ENCODE measurements at places on chromosomes 3 and 15.

- no peak for DNase-seq
Measured at GRCh38 chr3:126111126-126111551, 27.2 kb upstream of the SLC41A3 start.

GRCh38 chr3:122415104-122415744, 638 bp downstream of the WDR5B start:
- DNase-seq, result no peak

GRCh38 chr3:69082805-69083204, 1.9 kb upstream of the ARL6IP5 start:
- DNase-seq, result peak; percentile 81

DNA sequence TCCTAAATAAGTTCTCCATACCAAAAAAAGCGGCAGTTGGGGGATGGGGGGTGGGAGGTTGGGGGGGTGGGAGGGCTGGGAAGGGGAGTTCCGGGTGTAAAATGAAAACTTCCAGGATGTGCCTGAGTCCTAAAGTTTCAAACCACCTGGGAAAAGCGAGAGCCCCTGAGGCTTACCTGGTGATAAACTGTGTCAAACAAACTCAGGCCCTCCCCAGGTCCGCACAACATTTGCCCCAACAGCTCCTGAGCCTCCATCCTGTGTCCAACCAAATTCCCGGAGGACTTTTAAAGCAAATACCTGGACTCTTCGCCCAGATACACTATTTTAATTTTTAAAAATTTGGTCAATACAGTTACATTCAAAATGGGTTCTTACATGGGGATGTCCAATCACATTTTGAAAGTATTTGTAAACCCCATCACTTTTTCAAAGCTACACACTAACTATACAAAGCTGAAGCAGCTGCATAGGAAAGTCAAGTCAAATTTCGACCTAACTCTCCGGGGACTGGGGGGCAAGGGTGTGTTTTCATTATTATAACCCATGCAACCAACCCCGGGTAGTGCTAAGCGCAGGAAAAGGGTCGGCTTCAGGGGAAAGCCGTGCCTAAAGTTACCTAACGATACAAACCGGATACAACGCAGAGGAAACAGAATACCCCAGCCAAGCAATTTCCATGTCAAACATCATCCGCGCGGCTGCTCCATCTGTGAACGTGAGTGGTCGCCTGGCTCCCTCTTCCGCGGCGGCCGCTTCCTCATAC, 685 bp upstream of the FOXB1 start:
- no peak for DNase-seq

DNA sequence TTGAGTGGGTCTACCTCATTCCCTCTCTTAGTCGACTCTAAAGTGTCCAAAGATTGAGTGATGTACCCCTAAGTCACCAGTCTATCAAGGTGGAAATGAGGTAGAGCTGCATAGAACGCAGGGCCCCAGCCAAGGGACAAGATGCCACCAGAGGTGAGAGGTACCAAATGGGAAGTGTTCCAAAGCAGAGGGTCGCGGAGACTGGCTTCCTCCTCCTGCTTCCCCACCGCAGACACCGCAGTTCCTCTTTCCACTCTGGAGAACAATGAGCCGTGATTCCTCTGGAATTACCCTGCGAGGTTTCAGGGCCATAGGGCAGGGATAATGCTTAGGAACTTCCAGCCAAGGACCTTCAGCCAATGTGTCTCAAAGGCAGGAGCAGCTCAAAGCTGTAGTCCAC, 55.8 kb downstream of the DAPK2 start:
- DNase-seq, result no peak

DNA sequence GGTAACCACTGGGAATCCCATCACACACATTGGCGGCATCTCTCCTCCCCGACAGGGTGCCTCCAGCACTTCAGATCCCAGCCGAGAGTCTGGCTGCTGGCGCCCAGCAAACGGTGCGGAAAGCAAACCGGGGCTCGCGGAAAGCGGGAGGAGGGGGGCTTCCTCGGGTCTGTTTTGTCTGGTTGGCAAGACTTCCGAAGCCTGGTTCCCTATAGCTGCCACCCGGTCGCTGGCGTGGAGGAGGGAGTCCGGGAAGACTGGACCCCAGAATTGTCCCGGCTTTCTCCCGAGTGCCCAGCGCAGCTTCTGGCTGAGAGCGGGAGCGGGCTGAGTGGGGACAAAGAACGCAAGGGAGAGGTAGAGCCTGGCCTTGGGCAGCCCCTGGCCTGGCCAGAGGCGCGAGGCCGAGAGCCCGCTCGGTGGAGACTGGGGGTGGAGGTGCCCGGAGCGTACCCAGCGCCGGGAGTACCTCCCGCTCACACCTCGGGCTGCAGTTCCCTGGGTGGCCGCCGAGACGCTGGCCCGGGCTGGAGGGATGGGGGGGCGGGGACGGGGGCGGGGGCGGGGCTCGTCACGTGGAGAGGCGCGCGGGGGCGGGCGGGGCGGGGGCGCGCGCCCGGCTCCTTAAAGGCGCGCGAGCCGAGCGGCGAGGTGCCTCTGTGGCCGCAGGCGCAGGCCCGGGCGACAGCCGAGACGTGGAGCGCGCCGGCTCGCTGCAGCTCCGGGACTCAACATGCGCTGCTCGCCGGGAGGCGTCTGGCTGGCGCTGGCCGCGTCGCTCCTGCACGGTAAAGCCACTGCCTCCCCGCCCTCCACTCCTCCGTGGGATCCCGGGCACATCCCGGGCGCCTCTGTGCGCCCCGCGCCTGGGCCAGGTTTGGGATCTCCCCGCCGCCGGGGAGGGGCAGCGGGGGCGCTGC, at the start of gene CHRNA7:
TSS of gene CHRNA7 (plus strand) at position 654 of the 920 bp plus-strand sequence. CDS start at position 734, 80 bp downstream.
- DNase-seq, result no peak

- DNase-seq, result peak; percentile 43
Measured at GRCh38 chr3:29186982-29187725, 93.7 kb upstream of the RBMS3 start.

DNA sequence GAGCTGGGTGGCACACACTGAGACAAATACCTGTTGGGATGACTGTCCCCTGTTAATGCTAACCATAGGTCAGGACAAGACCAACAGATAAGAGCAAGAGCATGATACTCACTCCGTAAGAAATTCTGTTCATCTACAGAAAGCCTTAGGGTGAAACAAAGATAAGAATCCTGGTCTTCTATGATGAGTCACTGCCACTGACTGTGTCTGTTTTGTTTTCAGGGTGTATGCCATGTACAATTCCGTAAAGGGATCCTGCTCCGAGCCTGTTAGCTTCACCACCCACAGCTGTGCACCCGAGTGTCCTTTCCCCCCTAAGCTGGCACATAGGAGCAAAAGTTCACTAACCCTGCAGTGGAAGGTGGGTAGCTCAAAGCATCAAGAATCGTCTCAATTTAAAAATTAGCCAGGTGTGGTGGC, 141.1 kb downstream of the GHSR start:
- DNase-seq, result no peak

DNA sequence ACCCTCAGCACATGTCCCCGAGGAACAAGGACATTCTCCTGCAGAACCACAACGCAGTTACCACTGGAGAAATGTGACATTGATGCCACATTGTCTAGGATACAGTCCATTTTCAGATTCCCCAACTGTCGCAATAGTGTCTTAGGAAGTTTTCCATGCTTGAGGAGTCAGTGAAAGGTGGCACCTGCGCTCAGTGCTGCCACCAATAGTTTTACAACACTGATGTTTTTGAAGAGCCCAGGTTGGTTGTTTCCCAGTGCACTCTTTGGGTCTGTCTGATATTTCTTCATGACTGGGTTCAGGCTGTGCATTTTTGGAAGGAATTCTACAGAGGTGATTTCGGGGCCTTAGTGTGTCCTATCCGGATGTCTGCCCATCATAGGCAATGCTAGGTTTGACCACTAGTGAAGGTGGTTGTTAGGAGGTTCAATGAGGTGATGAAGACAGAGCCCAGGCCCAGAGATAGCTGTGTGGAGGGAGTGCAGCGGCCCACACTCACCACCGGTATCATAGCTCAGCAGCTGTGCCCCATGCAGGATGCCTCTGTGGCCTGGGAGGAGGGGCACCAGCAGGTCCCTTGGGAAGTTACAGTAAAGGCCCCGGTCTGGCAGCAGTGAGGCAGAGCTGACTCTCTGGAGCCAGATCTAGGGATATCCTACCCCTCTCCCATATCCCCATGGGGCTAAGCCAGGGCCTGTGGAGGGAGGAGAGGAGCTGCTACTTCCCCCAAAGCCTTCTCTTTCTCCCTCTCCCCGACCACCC, 96.6 kb downstream of the DNAJB8 start:
- no peak for DNase-seq

DNA sequence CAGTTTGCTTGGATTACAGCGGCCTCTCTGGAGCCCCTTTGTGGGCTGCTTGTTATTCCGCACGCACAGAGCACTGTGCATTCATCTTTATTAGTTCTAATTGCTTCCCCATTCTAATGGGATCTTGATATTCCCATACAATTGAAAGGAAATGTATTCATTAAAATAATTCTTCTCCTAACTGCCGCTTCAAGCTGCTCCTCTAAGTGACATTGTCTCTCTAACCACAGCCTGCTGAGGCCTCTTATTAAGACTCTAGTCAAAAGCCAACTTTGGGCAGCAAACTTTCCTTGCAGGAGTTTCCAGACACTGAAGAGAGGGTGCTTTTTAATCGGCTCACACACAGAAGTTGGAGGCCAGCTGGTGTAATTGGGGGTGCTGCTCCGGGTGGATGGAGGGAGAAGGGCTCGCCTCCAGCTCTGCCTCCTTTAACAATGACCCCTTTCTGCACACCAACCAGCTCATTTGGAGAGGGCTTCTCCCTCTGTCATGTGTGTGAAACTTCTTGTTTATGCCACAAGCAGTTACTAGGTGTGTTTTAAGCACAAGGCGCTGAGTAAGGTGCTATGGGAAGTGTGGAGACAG, 5.6 kb upstream of the MAGEF1 start:
- DNase-seq, result no peak

DNA sequence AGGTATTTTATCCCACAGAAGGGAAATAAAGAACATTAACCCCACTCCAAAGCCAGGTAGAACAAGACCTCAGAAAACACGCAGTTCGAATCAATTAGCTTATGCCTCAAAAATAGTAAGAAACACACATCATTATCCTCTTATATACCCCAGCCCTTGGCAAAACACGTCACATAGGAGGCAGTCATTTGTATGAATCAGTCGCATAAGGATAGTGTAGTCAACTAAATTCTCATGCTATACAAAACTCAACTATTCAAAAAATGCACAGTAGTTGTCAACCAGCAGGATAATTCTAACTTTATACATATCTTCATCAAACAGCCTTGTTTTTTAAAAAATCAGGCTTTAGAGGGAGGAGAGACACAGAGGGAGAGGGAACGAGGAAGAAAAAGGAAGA, 298.4 kb downstream of the FOXP1 start:
- DNase-seq, result no peak

DNA sequence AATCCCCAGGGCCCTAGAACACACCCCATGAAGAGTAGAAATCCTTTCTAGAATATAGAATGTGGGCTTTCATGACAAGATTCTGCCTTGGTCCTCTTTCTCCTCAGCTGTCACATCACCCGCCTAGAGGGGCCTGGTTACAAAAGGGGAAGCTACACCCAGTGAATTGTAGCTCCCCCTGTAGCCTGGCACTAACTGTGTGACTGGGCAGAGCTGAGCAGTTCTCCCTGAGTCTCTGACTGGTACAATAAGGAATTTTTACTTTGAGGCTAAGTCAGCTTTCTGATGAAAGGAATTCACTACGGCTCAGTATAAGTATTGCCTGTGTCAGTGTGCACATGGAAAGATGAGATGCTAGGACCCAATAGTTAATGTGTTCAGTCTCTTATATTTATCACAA, 28.7 kb upstream of the ZNF148 start:
- DNase-seq, result no peak

GRCh38 chr3:133945381-133946095, 49.9 kb upstream of the RAB6B start:
- no peak for DNase-seq

DNA sequence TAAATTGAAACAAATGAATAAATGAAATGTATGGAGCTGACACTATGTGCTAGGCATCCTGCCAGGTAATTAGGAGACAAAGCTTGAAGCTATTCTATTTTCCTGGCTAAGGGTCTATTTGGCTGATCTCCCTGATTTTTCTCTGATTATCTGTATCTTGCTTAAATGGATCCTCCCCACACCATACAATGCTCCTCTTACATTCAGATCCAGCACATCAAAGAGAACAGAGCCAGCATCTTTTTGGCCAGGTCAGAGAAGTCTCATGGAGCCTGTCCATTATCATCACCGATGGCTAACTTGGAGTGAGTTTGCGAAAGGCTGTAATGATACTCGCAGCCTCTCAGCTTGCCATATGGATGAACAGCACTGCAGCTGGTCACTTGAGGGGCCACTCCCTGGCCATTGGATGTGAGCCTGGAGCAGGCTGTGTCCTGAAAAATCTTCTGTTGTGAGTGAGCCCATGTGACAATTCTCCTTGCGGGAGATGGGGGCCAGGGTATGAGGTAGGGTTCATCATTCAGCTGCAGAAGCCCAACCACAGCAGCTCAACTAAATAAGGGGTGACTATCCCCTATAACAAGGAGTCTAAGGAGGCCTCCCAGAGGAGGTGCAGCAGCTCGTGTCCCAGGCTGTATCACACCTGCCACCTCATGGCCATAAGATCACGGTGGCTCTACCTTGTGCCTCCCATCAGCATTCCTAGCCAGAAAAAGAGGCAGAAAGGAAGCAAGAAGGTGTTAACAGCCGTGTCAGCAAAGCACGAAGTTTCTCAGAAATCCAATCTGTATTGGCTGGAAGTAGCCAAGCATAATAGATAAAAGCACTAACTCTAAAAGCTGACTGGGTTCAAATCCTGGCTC, 69.3 kb upstream of the ST8SIA2 start:
- DNase-seq, result no peak

DNA sequence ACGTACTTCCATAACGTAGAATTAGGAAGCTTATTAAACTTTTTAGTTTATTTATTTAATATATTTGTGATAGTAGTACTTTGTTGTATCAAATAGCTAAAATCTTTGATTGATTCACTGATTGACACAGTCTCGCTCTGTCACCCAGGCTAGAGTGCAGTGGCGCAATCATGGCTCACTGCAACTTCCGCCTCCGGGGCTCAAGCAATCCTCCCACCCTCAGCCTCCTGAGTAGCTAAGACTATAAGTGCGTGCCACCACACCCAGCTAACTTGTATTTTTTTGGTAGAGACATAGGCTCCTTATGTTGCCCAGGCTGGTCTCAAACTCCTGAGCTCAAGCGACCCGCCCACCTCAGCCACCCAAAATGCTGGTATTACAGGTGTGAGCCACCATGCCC, 5.7 kb downstream of the APH1B start:
- DNase-seq, result no peak

GRCh38 chr3:129605203-129605921, 1.1 kb downstream of the PLXND1 start:
- no peak for DNase-seq

GRCh38 chr15:45588219-45588875, 1.2 kb downstream of the BLOC1S6 start:
- DNase-seq, result no peak

DNA sequence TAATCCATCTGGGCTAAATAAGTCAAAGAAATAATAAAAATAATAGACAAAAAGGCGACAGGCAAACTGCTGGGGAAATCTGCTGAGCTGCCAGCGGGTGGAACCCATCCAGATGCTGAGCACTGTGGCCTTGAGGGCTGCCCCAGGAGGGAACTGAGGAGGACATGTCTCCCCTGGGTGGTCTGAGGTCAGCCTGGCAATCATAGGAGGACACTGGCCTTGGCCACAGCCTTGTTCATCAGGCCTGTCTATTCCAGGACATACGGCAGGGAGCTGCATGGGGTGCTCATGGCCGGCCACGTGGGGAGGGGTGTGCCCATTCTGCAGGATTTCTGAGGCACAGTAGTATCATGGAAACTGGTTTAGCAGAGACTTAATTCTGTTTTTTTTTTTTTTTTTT, 21.5 kb upstream of the SNRPA1 start:
- no peak for DNase-seq

- DNase-seq, result no peak
Measured at GRCh38 chr15:29883126-29883525, 60.9 kb upstream of the TJP1 start.

GRCh38 chr3:17137321-17137826, 252.6 kb downstream of the PLCL2 start:
- DNase-seq, result no peak

All from AG09309 (cell line).